ENCODE measurements at places on chromosomes 11 and 22.

GRCh38 chr11:62687508-62688396 lies 1.6 kb downstream of the LRRN4CL start:
- DNase-seq: no peak

DNA sequence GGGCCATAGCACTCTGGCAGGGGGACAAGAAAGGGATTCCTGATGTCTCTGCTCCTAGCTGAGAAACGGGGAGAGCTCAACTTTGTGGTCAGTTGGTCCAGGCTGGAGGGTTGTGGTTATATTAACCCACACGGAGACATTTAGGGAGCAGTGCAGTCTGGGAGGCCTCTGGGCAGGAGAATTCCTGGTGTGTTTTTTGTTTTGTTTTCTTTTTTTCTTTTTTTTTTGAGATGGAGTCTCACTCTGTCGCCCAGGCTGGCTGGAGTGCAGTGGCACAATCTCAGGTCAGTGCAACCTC lies 88.0 kb upstream of the SHISAL1 start:
- DNase-seq: no peak

DNA sequence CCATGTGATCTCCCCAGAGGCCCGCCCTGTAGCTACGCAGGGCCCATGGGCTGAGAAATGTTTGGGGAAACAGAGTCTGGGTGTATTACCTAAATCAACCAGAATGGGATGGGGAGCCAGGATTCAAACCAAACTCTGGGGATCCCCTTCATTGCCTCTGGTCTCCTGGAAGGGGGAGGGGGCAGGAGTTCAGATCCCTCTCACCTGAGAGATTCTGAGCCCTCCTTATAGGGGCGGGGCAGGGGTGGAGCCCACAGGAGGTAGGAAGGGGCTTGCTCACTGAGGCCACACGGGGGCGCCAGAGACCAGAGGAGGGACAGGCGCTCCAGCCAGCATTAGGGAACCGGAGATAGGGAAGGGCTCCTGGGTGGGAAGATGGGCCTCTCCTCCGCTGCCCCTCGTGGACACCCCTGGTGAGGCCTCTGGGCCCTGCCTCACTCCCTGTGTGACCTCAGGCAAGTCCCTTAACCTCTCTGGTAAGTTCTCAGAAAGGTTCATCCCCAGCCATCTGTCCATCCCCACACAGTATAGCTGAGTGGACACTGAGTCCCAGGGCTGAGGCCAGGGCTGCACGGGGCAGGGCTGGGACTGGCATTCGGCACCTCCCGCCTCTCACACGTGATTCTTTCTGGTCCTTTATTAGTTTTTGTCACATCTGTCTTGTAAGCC lies 2.7 kb upstream of the CDC42BPG start:
- peak; percentile 91 for DNase-seq

DNA sequence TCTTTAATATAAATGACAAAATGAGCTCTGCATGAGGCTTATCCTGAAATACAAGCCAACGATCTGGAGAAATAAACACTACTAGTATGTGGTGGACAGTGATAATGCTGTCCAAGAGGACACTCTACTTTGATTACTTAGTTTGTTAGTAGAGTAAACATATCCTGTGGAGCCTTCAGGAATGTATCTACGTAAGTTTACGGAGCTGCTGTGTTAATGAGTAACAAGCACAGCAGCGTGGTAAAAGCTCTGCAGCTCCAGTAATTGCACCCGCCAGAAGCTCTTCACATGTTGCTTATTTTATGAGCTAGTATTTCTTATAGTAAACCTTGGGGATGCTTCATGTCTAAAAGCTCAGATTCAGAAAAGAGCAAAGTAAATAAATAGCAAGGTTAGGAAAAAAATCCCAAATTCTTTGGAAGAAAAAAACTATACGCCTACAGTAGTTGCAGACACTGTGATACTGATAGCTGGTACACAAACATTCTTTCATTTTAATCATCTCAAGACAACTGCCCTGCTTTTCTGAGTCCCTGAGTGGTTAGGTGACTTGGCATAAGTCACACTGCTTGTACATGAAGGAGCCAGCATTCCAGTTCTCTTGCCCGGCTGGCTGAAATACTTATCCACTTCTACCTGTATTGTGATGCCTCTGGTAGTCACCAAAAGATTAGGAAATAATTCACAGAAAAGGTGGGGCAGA lies 32.7 kb upstream of the CCDC34 start:
- no peak for DNase-seq

- DNase-seq: no peak
Measured at GRCh38 chr11:71971680-71972079, 27.0 kb upstream of the IL18BP start.

- DNase-seq: no peak
Measured at GRCh38 chr11:45142241-45143055, 4.0 kb upstream of the PRDM11 start.

DNA sequence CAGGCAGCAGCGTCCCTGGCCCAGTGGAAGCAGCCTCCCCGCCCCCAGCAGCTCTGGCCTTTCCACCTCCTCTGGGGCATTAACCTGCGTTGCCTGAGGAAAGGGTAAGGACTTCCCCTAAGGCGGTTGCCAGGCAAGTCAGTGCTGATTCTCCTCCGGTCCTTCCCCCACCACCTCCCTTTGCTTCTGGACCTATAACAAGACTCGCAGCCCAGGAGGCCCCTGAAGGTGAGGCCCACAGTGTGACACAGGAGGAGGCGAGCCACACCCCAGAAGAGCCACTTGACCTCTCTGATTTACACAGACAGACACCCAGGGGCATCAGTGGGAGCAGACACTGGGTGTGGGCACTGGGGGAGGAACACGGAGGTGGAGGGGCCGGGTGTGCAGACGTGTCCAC lies 35.4 kb downstream of the ASCL2 start:
- no peak for DNase-seq

GRCh38 chr11:67060111-67060522 lies 3.5 kb downstream of the RHOD start:
- no peak for DNase-seq

Measured in CD4-positive, alpha-beta T cell treated with Interleukin-4 for 1 hour (primary cell).